Stimulated activated CD8-positive, alpha-beta memory T cell treated with anti-CD3 and anti-CD28 coated beads, Interleukin-7, amount 100 ng/mL, for 4 hours (primary cell): ENCODE measurements at places on chromosomes 3 and 15.

- no peak for DNase-seq
These were observed 89.7 kb downstream of the HMG20A start for GRCh38 chr15:77510066-77511057.

GRCh38 chr3:94158512-94158911 is 95.7 kb downstream of the NSUN3 start:
- DNase-seq = no peak

GRCh38 chr15:64071931-64072765 is 21.5 kb downstream of the CIAO2A start:
- no peak for DNase-seq

- no peak for DNase-seq
These were observed 53.8 kb downstream of the EPHB3 start for GRCh38 chr3:184615396-184615795.
